ENCODE measurements at places on chromosomes 6 and 20.

DNA sequence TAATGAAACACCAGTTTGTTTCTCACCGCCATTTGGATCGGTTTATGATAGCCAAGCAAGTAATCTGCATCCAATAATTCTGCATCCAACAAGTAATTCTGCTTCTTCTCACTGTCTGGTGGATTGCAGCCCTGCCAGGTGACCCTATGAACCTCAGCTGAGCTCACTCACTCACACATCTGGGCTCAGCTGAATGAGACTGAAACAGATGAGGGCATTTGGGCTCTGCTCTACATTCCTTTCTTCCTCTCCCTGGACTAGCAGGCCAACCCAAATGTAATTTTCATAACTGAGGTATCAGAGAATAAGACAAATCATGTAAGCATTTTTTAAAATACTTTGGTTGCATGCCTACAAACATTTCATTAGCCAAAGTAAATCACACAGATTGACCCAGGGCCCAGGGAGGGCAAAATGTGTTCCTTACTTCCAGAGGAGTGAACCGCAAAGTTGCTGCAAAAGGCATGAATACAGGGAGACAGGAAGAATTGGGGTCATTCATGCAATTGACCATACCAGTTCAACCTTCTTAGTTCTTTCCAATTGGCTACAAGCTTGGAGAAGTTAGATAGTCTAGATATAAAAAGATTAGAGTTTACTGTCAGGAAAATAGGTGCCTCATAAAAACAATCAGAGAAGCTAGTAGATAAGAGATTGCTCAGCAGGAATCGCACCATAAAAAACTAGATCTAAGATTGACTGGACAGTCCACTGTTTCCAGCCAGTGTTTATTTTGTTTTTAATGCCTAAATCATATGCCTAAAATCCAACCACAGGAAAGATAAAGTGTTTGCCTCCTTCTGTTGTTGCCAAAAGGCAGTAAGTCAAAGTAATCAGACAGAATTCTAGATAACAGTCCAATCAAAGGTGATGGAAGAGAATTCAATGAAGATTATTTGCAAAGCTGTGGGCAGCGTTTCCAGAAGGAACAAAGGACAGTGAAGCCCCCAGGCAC is 43.7 kb downstream of the CBLN4 start:
- DNase-seq, result peak; percentile 52

DNA sequence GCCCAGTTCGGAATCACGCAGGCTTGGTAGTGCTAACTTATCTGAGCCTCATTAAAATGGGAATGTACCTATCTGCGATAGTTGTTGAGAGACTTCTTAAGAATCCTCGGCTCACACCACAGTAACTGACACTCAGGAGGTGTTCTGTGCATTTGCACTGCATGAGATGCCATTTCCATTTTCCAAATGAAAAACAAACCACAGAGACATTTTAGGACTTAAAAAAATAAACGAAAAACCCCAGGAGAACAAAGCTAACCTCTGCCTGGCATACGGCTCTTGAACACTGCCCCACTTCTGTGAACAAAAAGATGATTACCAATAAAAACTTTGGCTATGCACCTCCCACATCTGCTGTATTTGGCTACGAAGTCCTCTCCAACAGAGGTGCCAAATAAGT is 37.6 kb downstream of the BEND3 start:
- DNase-seq, result no peak

- no peak for DNase-seq
These were observed 11.9 kb downstream of the PCIF1 start for GRCh38 chr20:45946149-45946970.

DNA sequence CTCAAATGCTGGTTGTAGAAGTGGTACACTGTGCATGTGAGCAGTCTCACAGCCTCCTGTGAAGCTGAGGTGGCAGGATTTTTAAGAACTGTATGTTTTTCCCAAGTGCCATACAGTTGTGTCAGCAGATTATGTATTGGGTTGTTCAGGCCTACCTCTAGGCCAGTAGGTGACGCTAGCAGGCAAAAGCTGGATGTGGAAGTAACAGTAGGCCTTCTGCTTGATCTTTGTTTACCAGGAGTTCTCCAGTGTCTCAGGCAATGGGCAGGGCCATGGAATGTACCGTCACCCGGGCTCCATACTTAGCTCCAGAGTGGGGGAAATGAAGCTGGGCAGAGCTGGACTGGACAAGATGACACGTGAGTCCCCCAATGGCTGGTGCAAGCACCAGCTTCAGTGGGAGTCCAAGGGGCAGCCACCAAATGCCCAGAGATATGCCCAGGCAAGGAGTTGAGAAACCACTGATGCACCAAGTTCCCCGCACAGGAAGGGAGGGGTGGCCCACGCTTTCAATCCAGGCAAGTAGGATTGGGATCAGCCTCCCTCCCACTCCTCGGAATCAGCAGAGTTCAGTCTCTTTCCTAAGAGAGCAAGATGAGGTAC is 289.7 kb downstream of the HTR1B start:
- no peak for DNase-seq

DNA sequence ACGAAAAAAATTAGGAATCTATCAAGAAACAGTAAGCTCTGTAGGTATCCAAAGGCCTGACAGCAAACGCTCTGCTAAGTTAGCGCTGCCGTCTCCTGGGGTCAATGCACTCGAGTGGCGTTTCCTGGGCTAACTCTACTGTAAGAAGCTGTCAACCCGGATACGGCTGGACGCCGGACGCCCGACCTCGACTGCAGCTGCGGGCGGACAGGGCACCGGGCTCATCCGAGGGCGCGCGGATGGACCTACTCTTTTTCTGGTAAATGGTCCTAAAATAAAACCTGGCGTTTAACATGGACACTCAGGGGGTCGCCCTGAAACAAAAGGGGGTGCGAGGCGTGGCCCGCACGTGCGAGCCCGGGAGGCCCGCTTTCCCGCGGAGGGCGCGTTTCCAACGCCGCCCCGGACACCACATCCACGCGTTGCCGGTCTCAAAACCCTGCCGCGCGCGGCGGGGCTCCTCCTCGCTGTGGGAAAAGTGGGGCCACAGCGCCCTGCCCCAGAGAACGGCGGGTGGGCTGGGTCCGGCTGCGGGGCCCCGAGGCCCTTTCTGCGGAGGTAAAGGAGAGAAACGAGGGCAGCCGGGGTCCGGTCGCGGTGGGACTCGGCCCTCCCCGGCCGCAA is 537 bp downstream of the TCP1 start:
- DNase-seq, result peak; percentile 66

DNA sequence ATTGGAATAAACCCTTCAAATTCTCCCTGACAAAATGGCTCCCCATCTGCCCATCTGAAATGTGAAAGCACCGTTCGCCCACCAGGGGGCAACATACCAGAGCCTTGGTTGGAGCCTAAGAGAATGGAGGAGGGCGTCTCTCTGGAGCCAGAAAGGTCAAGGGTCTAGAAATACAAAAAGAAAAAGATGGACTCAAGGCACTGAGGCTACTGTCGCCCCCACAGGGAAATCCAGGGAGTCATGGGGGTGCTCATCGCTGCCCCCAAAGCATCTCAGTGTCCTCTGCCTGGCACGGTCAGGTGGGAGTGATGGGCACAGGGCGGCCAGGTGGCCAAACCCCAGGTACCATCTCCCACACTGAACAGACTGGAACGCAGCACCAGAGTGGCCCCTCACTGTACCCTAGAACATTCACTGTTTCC is 136.3 kb downstream of the ZMYND8 start:
- DNase-seq, result no peak

DNA sequence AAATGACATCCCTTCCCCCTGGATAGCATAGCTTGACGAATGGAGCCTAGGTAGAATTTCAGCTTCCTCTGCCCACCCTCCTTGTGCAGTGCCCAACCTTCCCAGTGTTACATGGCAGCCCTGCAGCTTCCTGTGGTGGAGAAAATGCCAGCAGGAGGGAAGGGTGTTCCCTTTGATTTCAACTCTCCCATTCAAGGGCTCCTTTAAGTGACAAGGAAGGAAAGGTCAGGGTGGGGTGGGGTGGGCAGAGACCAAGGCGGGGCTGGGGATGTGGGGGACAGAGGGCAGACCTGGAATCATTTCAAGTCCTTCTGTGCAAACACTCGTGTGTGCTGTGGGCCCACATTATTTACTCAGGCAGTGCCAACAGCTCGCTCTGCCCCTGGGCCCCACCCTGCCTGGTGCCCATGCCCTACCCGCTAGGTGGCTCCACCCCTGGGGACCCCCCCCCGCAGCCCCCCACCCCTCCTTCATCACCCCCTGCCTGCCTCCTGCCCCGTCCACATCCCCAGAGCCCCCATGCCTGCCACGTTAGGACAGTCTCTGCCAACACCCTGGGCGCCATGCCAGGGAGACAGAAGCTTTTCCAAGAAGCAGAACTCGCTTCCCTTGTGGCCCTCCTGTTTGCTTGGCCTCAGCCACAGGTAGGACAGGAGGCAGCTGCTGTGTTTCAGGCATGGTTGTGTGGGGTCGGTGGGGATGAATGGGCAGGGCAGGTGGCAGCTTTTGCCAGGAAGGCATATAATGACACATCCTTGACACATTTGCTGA is 9.4 kb downstream of the SPDEF start:
- DNase-seq, result peak; percentile 71

DNA sequence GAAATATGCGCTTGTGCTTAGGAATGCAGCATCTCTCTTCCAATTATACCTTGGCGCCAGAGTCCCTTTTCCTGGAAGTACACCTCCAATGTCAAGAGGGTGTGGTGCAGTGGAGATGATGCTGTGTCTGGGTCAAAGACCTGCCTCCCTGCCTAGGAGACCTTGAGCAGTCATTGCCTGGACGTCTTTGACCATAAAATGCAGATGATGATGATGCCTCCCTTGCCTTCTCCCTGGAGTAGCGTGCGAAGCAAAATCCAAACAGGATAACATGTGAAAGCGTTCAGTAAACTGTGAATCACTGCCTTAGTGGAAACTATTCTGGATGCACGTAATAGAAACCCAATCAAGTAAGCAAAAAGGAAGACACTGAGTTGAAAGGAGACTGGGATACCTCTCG is 97.4 kb upstream of the ARMC2 start:
- DNase-seq, result no peak

DNA sequence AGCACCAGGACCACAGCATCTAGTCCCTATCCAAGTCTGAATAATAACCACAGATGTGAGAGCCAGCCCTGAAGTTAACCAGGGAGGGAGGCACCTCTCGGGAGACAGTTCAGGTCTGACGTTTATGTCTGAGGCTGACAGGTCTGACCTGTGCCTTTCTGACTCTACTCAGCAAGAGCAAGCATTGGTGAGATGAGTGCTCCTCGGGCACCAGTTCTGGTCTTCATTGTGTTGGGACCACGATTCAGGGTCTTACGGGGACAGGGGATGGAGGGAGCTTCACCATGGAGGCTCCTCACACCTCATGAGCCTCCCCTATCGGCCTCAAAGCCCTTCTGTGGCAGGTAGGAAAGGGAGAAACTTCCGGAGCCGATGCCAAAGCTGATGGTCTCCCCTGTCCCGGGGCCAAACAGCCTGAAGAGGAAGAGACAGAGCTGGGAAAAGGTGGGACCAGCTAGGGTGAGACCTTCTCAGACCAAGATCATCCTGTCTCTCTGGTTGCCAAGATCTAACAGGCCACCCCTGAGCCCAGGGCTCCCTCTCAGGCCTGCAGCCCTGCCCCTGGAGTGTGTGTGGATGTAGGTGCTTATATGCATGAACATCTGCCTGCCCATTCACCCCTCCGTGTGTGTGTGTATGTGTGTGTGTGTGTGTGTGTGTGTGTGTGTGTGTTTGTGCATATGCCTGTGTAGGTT is 170.5 kb downstream of the VEGFA start:
- peak; percentile 8 for DNase-seq

DNA sequence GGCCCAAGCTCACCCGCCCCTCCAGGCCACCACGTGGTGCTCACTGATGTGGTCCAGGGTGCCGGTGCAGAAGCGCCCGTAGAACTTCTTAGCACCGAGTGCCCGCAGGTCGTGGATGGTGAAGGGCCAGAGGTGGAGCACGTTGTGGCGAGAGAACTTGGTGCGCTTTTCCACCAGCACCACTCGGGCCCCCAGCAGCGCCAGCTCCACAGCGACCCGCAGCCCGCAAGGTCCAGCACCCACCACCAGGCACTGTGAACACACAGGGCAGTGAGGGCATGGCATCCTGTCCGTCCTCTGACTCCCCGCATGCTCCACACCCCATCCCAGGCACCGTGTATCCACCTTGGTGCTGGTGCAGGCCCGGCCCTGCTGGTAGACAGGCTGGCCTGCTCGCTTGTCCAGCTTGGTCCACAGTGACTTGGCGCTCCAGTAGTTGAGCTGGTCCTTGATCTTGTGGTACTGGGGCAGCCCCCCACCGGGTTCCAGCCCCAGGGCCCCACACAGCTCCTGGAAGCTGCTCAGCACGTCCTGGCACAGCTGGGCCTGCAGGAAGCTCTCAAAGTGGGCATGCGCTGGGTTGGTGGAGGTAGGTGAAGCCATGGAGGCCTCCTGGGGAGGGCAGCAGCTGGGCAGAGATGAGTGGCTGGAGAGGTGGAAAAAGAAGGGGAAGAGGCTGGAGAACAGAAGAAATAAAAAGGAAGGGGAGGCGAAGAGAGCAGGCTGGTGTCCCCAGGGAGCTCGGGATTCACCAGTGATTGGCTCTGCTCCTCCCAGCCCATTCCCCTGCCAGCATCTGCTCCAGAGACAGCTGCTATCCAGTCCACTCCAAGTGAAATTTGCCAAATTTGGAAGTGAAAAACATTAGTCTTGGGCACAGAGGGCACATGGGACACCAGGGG is 1.7 kb downstream of the MICAL1 start:
- DNase-seq, result peak; percentile 73

- peak; percentile 26 for DNase-seq
These were observed at the start of gene SLC35D3 for GRCh38 chr6:136921936-136922684. TSS of gene SLC35D3 (plus strand) at chr6:136922301. CDS start at chr6:136922429, 128 bp downstream.

DNA sequence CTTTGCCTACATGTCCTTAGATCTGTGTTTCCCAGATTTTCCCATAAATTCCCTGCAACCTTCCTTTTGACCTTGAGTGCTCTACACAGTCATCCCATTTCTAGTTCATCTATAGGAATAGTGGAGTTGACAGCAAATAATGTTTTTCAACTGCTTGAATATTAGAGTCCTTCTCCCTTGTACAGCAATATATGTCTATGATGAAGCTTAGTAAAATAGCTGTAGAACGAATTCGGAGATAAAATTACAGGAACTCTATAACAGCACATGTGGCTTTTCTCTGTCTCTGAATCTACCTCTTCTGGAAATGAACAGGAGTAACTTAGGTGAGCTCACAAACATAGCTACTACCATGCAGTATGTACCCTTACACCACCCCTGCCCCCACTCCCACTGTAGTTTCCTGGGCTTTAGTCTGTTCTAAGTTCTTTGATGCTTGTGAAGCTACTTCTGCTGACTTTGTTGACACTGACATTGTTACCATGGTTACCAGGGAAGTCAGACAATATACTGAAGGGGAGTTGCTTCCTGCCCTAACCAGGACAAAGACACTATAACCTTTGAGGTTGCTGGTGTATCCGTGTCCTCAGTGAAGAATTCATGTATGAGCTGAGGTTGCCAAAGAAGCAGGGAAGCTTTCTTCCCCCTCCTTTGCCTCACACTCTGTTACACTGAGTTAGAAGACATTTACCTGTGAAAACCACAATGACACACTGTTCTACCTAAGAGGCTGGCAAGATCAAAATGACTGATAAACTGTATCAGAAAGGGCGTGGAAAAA is 35.8 kb upstream of the SHLD1 start:
- DNase-seq, result no peak

DNA sequence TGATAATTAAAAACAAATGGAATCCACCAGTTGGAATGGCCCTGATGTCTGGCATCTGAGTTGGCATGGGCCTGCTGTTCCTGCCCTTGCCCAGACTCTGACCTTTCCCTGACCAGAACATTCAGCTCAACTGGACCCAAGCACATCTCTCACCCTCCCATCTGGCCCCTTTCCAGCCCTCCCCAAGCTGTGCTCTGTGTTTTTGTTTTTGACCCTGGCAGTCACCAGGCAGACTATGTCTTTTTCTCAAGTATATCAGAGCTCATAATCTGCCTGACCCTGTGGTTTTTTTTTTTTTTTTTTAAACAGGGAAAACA is 117.6 kb downstream of the TRDN start:
- peak; percentile 33 for DNase-seq

- DNase-seq, result no peak
These were observed 264.3 kb upstream of the ECI2 start for GRCh38 chr6:4399656-4400055.

Data from femur (tissue), 1 donor.